Cardiac ventricle fibroblast (primary cell): ENCODE measurements at places on chromosomes 2 and 18. TPM values are rescaled to one million over a fixed set of nuclear protein-coding genes. Genes with fewer than 3 reads are reported as not detected.

The TIA1 gene
- total RNA-seq = 24.6 and 32.6 TPM in 2 replicates

The CCDC148 gene
- total RNA-seq = not detected in 2 replicates

The USP40 gene
- total RNA-seq = 29.2 and 33.7 TPM in 2 replicates

The PROKR1 gene
- not detected in 2 replicates for total RNA-seq

The MALL gene
- 38.4 and 41.5 TPM in 2 replicates for total RNA-seq

The L3MBTL4 gene
- total RNA-seq = not detected in 2 replicates

The GALNT13 gene
- total RNA-seq = 0.25 and 6.4 TPM in 2 replicates

The WNT6 gene
- total RNA-seq = 0.06 TPM in 1 of 2 replicates, not detected in the other

The C2orf78 gene
- total RNA-seq = not detected in 2 replicates

The SH3RF3 gene
- total RNA-seq = 5.4 and 5.6 TPM in 2 replicates

The ZNF532 gene
- 46.1 and 49.9 TPM in 2 replicates for total RNA-seq

The HOXD1 gene
- not detected in 2 replicates for total RNA-seq

The COX7A2L gene
- total RNA-seq = 131 and 147 TPM in 2 replicates

The ADCYAP1 gene
- total RNA-seq = 1.7 TPM in 1 of 2 replicates, not detected in the other

The RND3 gene
- 69.7 and 97.6 TPM in 2 replicates for total RNA-seq

The DUSP2 gene
- total RNA-seq = 3.4 and 3.7 TPM in 2 replicates

The KIF1A gene
- total RNA-seq = not detected in 2 replicates
